Fibroblast of skin of left biceps (primary cell): ENCODE measurements at places on chromosomes 12 and 14.
A peak's percentile ranks its signal among the peaks of the same experiment; 100 is the strongest.

- DNase-seq, result no peak
These were observed 307.0 kb downstream of the GLT1D1 start for GRCh38 chr12:129160282-129160681.

GRCh38 chr12:124629789-124630480 is 62.5 kb upstream of the NCOR2 start:
- no peak for DNase-seq

DNA sequence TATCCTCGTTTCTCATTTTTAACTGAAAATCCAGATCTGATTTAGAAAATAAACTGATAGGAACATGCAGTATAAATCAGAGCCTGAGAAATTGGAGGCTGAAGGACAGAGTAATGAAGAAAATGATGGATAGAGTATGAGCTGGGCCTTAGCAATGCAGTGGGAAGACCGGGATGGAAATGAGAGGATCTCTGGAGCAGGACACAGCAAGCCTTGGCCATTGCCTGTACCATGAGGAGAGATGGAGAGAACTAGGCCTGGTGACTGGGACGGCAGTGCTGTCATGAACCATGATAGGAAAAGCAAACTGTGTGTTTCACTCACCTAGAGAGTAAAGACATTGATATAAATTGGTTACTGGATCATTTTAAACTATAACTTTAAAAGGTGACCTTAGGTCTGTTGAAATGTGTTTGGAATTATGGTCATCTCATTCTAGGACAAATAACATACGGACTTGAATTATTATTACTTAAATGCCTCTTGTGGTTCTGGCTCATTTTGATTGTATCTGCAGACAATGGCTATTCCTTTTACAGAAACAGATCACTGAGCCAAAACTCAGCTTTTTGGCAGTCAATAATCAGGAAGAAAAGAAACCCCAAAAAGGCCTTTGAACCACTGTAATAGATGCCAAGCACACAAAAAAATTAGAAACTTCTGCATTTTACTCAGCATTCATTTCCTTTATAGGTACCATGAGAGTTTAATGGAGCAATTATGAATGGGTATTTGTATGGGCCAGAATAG is 251.9 kb upstream of the PRKD1 start:
- no peak for DNase-seq

DNA sequence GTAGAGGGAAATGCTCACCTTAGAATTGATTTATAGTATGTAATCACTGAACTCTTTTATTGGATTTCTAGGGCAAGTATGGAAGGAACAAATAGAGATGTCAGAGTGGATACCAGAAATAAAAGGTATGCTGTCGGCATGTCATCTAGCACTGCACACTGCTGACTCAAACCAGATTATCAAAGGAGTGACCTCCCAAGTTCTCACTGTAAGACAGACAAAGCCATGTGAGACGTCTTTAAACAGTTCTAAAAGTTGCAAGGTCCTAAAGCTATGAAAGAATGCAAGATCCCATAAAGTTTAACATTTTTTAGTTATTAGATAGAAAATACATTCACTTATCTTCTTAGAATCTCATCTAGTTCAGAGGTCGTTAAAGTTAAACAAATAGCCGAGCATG is 70.0 kb upstream of the CPM start:
- no peak for DNase-seq

DNA sequence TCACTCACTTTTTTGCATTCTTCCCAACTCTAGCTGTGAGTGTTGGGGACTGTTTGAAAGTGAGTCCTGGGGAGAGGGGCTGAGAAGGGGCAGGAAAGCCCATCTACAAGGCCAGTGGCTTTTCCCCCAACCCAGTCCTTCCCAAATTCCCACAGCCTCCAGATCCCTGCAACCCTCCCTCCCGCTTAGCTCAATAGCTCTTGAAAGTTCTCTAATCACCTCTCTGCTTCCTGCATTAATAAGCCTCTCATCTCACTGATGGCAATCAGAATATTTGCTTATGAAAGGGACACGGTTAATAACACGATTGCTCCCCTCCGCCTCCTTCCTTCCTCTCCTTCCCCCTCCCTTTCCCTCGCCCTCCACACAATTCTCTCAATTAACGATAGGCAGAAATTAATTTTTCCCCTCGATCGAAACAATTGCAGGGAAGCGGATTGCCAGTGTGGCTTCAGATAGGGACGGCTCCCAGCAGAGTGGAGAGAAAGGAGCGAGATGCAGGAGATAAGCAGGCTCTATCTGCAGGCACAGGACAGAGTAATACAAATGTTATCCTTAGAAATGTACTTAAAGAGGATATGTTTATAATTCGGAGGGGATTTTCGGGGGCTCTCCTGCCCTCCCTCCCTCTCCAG is 15.1 kb upstream of the GPATCH2L start:
- DNase-seq, result no peak

DNA sequence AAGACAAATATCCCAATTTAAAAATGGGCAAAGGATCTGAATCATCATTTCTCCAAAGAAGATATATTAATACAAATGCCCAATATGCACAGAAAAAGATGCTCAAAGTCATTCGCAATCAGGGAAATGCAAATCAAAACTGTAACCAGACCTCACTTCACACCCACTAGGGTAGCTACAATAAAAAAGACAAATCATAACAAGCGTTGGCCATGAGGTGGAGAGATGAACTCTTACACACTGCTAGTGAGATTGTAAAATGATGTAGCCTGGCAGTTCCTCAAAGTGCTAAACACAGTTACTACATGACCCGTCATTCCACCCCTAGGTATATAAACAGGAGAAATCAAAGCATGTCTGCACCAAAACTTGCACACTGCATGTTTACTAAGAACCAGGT is 30.4 kb downstream of the CDC42BPB start:
- no peak for DNase-seq

GRCh38 chr12:91994208-91994797 is 151.3 kb downstream of the BTG1 start:
- no peak for DNase-seq

GRCh38 chr12:109418848-109419480 is 58.1 kb downstream of the KCTD10 start:
- DNase-seq, result no peak

DNA sequence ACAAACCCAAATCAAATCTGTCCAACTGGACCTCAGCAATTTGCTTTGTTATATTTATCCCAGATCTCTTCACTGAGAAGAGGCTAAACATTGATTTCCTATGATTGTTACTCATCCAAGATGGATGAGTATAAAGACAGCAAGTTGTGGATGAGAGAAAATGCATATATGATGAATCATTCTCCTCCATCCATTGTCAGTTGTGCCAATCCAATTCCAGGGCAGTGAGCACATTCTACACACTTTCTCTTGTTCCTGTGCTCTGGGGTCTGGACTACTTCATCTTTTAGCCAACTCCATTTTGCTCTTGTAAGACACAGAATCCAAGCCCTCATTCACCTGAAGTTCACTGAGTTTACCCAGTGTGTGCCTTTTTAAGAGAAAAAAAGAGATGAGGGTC is 105.7 kb downstream of the GCH1 start:
- DNase-seq, result peak; percentile 63

DNA sequence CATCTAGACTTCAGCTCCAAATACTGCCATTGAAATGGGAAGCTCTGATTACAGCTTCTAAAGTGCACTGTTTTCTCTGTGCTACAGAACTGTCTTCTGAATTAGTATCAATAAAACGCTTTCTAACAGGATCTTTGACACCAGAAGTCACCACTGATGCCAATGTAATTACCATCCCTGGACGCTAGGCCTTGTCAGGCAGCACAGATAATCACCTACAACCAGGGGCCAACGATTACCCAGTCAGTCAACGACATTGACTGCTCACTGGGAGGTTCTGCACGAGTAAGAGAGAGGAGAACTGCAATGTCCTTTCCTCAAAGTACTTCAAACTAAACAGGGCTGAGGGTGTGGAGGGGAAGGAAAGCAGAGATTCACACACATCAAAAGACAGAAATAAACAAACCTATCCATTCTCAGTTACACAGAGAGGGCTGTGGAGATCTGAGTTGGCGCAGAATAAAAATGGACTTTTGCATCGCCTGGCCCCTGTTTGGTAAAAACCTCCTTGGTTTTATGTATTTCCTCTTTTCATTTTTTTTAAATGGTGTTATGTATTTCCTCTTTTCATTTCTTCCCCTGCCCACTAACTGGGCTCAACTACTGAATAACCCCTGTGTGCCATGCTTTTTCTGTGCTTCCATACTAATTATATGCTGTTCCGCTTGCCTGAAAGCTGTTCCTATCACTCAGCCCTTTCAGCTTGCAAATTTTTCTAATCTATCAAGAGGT is 492.2 kb downstream of the APAF1 start:
- no peak for DNase-seq

GRCh38 chr12:121990114-121990647 is 31.5 kb upstream of the BCL7A start:
- DNase-seq, result no peak

- DNase-seq, result no peak
These were observed 87.0 kb downstream of the SRRM4 start for GRCh38 chr12:119068129-119068856.

- DNase-seq, result no peak
These were observed 14.3 kb downstream of the NECAP1 start for GRCh38 chr12:8096281-8096915.

DNA sequence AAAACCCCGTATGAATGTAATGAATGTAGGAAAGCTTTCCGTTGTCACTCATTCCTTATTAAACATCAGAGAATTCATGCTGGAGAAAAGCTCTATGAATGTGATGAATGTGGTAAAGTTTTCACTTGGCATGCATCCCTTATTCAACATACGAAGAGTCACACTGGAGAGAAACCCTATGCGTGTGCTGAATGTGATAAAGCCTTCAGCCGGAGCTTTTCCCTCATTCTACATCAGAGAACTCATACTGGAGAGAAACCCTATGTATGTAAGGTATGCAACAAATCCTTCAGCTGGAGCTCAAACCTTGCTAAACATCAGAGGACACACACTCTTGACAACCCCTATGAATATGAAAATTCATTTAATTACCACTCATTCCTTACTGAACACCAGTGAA is 23.8 kb downstream of the ZNF891 start:
- no peak for DNase-seq

DNA sequence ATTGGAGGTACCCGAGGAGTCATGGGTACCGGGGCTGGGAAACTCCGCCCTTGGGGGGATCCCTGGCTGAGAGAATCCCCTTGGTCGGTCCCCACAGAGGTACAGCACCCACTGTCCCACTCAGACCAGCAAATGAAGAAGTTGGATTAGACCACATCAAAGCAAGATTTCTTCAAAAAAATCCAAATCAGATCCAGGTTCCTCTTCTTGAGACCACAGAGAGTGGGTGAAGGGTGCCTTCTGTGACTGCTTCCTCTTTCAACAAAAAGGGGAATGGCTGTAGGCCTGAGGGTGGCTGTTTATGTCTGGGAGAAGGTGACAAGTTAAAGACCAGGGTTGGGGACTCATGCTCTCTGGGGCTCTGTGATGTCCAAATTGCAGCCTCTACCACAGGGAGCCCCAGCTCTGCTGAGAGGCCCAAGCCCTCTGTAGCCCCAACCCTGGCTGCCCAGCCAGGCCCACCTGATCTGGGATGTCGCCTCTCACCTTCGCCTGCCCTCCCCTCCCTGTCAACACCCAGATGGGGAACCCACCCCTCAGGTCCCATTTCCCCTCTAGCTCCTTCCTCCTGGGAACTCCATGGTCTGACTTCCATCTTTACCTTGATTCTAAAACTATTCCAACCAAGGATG is 50.9 kb downstream of the ZFP36L1 start:
- no peak for DNase-seq

DNA sequence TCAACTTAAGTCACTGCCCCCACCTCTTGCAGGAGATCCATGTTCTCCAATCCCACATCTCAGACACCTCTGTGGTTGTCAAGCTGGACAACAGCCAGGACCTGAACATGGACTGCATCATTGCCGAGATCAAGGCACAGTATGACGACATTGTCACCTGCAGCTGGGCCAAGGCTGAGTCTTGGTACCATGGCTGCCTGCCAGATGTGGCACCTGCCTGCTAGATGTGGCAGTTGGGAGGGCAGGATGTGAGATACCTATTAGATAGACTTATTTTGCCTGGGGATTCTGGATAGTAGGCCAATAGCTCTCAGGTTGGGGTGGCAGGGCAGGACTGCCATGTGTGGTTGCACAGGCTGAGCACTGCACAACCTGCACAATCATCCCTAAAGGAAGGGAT is 7.9 kb upstream of the KRT86 start:
- no peak for DNase-seq

GRCh38 chr12:41289501-41289900 is 101.4 kb downstream of the PDZRN4 start:
- DNase-seq, result no peak

- DNase-seq, result no peak
These were observed 411 bp upstream of the DCAF4 start for GRCh38 chr14:72925815-72926291.

DNA sequence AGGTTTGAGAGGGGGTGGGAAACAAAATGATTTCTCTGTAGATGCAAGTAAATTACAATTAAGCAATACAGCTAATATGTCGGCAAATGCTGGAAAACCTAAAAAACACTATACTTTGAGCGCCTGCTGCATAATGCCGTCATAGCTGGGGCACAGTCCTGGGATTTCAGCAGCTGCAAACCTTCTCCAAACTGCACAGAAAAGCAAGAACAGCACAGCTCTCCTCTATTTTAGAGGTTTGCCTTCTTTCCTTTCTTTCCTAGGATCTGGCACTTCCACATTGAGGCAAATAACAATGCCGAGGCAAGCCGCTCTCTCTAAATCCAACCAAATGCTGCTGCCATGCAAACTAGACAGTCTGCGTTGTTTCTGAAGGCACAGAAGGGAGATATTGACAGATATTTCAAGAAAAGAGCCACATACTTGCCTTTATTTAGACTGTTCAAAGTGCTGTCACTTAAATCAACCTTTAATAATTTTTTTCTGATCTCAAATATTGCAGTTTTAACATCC is 287.1 kb upstream of the G2E3 start:
- DNase-seq, result no peak

- no peak for DNase-seq
These were observed 12.9 kb downstream of the SDR9C7 start for GRCh38 chr12:56921346-56921745.

DNA sequence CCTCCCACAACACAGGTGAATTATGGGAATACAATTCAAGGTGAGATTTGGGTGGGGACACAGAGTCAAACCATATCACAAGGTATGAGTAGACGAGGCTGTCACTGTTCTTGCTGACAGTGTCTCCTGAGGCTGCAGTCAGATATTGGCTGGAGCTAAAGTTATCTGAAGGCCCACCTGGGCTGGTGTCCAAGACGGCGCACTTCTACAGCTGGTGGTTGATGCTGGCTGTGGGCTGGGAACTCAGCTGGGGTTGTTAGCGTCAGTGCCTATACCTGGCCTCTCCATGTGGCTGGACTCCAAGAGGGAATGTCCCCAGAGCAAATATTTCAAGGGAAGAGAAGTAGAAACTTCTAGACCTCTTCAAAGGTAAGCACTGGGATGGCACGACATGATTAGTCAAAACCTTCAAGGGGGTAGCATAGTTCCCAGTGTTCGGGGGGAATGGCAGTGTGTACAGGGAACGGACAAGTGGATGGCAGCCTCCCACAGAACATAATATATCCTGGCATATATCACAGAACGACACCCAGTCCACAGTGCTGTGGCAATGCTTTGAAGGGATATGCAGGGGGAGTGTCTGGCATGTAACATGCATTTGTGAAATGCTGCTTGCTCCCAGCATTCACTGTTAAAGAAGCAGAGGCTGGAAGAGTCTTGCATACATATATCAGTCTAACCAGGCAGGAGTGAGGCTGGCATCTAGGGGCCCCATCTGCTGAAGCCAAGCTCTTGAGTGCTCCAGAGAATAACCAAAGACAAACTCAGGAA is 126.7 kb upstream of the RFLNA start:
- no peak for DNase-seq

GRCh38 chr12:116959845-116960514 is 49.2 kb downstream of the FBXW8 start:
- no peak for DNase-seq
